ENCODE measurements at places on chromosomes 11 and 22.

GRCh38 chr11:9385327-9385899, 961 bp downstream of the IPO7 start:
- no peak for DNase-seq

DNA sequence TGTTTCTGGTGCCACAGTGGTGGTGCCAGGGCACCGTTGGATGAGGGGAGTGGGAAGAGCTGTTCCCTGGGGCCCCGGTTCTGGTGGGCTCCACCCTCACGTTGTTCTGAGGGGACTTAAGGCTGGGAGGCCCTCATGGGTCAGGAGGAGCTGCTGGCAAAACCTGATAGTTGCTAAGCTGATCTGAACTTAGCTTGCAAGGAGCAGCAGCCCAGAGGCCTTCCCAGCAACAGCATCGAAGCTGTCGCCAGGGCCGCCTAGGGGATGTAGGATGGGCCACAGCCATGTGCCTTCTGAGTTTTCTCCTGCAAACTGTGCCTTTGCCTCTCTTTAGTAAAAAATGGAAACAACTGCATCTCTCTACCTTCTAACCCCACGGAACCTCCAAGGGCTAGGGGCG, 240.2 kb downstream of the TBC1D22A start:
- no peak for DNase-seq

DNA sequence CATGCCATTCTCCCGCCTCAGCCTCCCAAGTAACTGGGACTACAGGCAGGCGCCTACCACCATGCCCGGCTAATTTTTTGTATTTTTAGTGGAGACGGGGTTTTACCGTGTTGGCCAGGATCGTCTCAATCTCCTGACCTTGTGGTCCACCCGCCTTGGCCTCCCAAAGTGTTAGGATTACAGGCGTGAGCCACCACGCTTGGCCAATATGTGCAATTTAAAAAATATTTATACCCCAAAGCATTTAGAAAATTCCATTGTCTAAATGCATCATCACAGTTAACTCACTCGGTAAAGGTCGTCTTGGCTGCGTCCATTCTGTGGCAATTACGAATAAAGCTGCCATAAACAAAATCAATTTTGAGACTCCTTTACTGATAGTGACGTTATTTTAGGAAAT, 36.2 kb downstream of the EP300 start:
- DNase-seq: no peak

GRCh38 chr11:75502138-75502537, 23.6 kb downstream of the GDPD5 start:
- no peak for DNase-seq

DNA sequence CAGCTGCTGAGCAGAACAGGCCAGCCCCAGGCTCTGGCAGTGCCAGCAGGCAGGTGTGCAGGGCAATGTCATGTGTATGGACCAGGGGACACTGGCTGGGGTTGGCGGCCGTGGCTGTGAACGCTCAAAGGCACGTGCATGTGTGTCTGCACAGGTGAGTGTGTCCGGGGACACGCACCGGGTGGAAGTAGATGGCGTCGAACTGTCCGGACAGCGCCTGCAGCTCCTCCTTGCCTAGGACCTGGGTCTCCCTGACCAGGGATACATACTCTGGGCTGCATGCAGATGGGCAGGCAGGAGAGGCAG, 863 bp downstream of the HDAC10 start:
- no peak for DNase-seq

DNA sequence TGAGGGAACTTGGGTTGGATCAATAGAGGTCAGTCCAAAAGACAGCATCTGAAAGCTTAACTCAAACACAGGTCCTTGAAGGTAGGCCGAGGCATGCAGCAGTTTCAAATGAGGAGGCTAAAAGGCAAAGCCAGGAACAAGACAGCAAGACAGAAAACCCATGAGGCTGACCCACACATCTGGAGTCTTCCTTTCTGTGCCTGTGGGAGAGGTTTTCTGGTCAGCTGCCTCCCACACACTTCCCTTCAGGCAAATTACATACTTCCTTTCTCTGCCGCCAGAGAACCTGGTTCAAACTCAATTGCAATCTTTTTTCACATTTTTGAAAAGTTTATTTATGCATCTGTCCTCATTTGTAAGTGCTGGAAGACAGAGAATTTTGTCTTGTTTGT, 29.8 kb upstream of the CRTAM start:
- no peak for DNase-seq

- DNase-seq: no peak
Observed at GRCh38 chr11:61802605-61803004, 9.9 kb downstream of the FEN1 start.
